Right lobe of liver (tissue), 6 donors: ENCODE measurements at places on chromosomes 2 and 18.

DNA sequence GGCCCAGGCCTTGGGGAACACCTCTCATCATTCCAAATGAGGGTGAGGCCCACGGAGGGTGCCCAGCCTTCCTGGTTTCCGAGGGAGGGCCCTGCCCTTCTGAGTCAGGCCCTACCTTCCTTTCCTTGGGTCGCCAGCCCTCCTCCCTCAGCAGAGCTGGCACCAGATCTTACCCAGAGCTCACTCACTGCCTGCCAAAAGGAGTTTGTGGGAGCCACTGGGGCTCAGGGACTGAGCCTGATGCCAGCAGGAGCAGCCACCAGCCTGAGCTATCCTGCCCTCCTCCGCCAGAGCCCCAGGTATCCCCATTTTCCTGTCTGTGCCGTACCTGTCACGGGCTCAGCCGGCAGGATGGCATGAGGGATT is 64.1 kb downstream of the NRP2 start:
- DNase-seq: no peak

DNA sequence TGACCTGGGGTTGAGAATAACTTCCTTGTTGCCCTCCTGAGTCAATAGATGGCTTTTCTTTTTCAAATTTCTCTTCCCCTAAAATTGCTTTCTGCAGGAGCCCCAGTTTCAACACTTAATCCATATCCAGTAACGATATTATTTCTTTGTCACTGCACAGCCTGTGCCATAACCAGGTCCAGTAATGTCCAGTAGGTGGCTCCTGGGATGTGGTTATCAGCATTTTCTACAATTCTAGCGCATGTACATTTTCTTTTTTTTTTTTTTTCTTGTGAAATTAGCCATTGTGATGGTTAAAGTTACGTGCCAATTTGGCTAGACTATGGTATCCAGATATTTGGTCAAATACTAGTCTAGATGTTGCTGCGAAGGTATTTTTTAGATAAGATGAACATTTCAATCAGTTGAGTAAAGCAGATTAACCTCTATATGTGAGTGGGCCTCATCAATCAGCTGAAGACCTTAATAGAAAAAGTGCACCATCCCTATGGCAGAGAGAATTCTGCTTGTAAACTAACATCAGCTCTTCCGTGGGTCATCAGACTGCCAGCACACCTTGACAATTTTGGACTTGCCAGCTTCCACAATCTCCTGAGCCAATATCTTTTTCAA is 72.9 kb upstream of the SCG2 start:
- no peak for DNase-seq

DNA sequence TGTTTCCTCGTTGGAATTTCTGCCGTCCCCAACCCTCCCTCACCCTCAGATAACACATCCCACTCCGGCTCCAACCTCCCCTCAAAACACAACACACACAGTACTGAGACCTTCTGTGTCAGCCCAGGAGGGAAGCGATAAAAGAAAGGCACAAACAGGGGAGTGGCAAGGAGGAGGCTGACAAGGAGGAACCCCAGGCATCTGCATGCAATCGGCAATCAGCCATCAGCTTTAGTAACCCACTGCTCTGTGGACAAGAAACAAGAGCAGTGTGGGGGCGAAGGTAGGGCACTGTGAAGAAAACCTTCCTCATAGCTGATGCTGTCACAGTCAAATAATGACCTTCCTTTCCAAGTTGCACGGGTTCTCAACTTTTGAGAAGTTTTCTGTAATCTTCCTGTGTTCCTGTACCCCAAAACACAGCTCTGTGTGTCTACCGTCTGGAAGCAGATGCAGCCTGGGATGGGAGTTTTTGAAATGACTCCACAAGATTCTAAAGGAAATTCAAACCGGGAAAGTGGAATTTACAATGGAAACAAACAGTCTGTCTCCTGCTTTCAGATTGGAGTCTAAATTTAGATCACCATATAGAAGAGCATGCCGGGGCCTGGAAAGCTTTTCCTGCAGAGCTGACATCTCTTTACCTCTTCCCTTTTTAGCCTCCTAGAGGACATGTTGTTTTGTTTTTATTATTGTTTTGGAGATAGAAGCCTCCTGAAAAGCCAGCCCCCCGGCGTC is 16.4 kb upstream of the LPIN2 start:
- DNase-seq: no peak

- no peak for DNase-seq
Observed at GRCh38 chr2:114089636-114090319, 199.9 kb downstream of the ACTR3 start.

DNA sequence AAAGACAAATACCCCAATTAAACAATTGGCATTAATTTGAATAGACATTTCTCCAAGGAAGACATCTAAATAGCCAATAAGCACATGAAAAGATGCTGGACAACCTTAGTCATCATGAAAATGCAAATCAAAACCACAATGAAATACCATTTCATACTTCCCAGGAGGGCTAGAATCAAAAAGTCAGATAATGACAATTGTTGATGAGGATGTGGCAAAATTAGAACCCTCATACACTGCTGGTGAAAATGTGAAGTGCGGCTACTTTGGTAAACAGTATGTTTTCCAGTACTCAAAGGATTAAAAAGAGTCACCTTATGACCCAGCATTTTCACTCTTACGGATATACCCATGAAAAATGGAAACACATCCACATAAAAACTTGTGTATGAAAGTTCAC is 91.6 kb downstream of the FIGN start:
- no peak for DNase-seq

- no peak for DNase-seq
Observed at GRCh38 chr2:10274983-10275802, 27.5 kb upstream of the HPCAL1 start.

- DNase-seq: no peak
Observed at GRCh38 chr2:13667415-13667757, 950.6 kb downstream of the TRIB2 start.

DNA sequence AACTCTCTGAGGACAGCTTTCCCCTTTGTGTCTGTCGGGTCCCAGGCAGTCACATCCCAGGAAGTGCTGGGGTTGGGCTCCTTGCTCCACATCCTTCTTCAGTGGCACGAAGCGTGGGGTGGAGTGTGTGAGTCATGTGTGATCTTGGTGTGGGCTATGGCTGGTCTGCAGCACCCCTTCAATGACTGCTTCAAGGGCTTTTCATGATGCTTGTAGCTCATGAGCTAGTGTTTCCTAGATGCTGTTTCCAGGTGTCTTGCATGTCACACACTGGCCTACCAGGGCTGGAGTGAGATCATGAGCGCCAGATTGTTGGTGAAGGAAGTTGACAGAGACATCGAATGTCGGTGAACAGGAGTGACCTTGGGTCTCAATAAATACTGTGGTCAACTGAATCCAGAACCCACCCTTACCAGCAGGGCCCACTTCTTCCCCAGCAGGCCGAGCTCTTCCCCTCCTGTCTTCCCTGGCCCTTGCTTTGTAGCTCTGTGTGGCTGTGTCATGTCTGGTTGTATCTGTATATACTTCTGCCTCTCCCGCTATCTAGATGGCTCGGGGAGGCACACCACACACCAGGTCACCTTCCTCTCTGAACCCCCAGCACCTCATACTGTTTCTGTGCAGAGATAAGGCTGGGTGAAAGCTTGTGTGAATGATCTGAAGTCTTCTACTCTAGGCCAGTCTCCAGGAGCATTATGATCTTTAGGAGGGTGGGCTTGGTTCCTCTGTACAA is 3.8 kb downstream of the C2orf92 start:
- DNase-seq: no peak

DNA sequence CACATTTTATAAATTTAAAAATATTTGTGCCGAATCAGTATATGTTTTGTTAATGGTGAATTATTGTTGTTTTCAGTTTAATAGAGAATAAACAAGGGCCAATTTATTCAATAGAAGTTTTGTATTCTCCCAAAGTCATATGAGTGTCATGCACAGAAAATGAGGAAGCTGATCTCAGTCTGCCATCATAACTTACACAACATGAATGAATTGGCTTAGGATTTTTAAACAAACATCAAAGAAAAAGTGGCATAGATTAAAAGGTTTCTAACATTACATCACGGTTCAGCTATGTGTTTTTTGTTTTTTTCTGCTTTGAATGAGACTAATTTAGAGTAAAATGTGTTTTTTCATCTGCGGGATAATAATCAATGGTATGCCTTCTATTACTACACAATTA is 123.4 kb upstream of the CTNNA2 start:
- DNase-seq: no peak

DNA sequence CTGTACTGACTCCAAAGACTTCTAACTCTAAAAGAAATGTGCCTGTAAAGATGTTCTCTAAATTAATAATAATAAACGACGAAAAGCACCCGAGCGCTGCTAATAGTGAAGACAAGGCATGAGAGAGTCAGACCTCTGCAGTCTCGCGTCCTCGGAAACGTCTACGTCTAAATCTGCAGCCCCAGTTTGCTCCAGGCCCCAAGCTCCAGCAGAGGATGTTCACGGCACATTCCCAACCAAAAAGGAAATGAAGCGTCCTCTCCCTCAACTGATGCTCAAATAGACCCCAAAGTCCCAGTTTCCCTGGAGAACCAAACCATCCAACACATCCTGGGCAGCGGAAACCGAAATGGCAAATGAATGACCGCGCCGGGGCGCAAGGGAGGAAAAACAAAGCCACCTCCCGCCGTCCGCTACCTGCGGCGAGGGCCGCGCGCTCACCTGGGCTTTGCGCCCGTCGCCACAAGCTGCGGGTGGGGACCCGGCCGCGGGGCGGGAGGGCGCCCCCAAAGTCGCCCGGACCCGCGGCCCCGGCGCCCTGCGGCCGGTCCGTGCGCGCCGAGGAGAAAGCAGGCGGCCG is 47.1 kb upstream of the CCDC150 start:
- peak; percentile 59 for DNase-seq

- no peak for DNase-seq
Observed at GRCh38 chr2:239070466-239070865, 222.6 kb downstream of the TWIST2 start.

DNA sequence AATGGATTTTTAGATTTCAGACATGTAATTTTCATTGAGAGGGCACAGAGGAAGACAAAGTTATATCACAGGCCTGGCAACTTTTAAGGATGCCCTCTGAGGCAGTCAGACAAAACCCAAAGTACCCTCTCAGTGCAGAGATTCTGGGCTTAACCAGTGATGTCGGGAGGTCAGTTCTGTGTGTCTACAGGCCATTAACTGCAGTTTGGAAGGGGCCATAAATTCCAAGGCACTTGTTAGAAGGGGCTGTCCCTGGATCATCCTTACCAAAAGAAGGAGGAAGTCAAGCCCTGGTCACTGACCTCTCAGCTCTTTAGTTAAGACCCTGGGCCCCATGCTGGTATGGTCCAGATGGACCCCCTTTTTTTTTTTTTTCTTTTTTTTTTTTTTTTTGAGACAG is 60.7 kb downstream of the LRRFIP1 start:
- DNase-seq: no peak
